Tibial nerve (tissue), 4 donors: ENCODE measurements at places on chromosomes 13 and 19. TPM values are rescaled to one million over a fixed set of nuclear protein-coding genes. Genes with fewer than 3 reads are reported as not detected.

SH2D3A gene
- total RNA-seq, result 0.44 TPM

OR7A5 gene
- 1.2 TPM for total RNA-seq

ODAD3 gene
- 1.3 TPM for total RNA-seq

ACTN4 gene
- 397 TPM for total RNA-seq

EFNB2 gene
- total RNA-seq, result 18.6 TPM

SPRED3 gene
- 0.60 TPM for total RNA-seq

PEX11G gene
- total RNA-seq, result 4.4 TPM

RFPL4A gene
- not detected for total RNA-seq

AMER2 gene
- not detected for total RNA-seq

PGLYRP2 gene
- total RNA-seq, result not detected

FXYD1 gene
- total RNA-seq, result 79.3 TPM

MCF2L gene
- total RNA-seq, result 30.1 TPM

ZNF98 gene
- total RNA-seq, result 6.3 TPM

RRAS gene
- 153 TPM for total RNA-seq

ZNF627 gene
- total RNA-seq, result 9.0 TPM

IZUMO4 gene
- 28.6 TPM for total RNA-seq

OR7G3 gene
- total RNA-seq, result not detected

DCT gene
- 3.9 TPM for total RNA-seq

PDX1 gene
- not detected for total RNA-seq

PNMA8C gene
- total RNA-seq, result 0.30 TPM

CTXN1 gene
- 1.9 TPM for total RNA-seq

ZNF534 gene
- not detected for total RNA-seq

ZBTB32 gene
- not detected for total RNA-seq

COL4A1 gene
- total RNA-seq, result 499 TPM

RHPN2 gene
- total RNA-seq, result 5.9 TPM

ZNF865 gene
- 14.1 TPM for total RNA-seq

KLK12 gene
- total RNA-seq, result not detected

IL27RA gene
- total RNA-seq, result 3.5 TPM

ACP7 gene
- 1.8 TPM for total RNA-seq

FCER2 gene
- total RNA-seq, result 0.90 TPM

RXFP2 gene
- 1.0 TPM for total RNA-seq

KASH5 gene
- not detected for total RNA-seq
